ENCODE measurements at places on chromosomes 2 and 18.

- no peak for DNase-seq
Measured at GRCh38 chr2:158936978-158937377, 31.5 kb upstream of the TANC1 start.

GRCh38 chr2:40721595-40721994 lies 269.7 kb upstream of the SLC8A1 start:
- no peak for DNase-seq

- DNase-seq = no peak
Measured at GRCh38 chr18:31983020-31983419, 35.6 kb upstream of the RNF125 start.

DNA sequence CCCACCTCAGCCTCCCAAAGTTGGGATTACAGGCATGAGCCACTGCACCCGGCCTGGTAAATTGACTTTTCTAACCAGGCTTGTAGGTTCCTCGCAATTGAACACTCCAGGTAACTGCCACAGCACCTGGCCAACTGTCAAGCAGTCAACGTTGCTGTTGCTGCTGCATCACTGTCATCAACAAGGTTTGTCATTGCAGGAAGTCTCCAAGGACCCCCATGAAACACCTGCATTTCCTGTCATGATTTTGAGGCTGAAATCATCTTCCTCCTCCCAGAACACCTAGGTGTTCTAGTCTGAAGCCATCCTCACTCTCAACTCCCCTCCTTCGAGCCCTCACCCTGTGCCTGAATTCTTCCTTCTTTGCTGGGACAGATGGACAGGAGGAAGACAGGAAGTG lies 29.7 kb downstream of the GYPC start:
- no peak for DNase-seq

DNA sequence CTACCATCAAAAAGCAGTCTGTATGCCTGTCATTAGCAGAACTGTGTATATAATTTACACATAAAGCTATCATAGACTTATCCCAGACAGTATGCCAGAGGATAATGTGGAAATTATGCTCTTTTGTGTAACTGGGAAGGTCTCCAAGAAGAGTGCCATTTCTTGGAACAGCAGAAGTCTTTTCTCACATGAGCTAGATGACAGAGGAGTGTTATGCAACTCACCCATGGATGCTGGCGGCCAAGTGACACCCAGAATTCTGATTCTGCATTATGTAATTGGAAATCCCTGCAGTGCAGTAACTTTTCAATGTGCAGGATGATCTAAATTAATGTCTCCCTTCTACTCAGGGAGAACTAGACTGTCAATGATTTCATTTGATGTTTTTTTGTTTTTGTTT lies 160.0 kb downstream of the UBE2E3 start:
- no peak for DNase-seq

DNA sequence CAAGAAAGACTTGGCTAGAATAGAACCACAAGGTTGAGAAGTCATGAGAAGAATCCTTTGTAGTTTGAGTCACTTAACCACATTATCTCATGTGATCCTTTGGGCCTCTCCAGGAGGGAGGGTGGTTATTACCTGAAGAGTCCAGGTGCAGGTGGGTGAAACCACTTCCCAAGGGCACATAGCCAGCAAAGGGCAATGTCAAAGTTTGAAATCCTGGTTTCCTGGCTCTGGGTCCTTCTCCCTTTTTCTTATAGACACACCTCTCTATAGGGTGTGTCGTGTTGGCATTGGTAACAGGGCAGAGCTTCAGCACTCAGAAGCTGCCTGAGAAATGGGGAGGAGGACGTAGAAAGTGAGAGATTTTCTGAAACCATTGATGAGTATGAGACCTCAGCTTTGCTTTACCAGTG lies 137.9 kb downstream of the MGAT5 start:
- DNase-seq = no peak

GRCh38 chr18:22219568-22220355 lies 50.4 kb downstream of the GATA6 start:
- DNase-seq = no peak

- DNase-seq = no peak
Measured at GRCh38 chr2:190809139-190809764, 71.4 kb upstream of the GLS start.

DNA sequence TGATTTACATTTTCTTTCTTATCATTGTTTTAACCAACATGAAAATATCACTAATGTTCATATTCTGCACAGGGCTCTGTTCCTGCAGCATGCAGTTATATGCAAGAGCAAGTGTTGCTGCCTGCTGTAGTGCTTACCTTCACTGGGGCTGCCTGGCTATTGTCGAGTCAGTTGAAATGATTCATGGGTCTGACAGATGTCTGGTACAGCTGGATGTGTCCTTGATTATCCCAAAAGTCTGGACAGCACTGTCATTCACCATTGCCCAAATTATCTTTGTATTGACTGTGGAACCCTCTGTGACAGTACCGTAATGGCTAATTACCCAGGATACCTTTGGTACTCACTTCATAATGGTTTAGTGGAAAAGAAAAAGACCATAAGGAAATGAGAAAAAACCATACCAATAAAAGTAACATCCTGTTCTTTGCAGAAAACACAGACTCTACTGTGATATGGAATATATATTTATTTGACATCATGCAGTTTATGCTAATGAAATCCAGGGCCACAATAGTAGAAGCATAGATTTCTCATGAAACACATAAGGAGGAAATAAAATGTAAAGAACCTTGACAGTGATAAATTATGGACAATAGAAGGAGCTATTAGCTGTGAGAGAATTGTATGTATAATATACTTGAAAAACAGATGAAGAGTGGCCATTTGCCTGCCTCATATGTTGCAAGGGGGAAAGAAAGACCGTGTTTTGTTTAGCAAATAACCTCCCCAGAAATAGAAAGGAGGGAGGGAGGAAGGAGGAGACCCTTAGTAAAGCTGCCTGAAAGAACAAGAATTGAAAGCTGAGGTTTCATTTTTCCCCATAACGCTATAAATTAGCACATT lies 249.8 kb upstream of the ATP5MC3 start:
- DNase-seq = no peak

Measured in stimulated activated CD4-positive, alpha-beta T cell treated with anti-CD3 and anti-CD28 coated beads, Interleukin-12 subunit alpha, Interleukin-12 subunit beta, amount 100 ng/mL, for 48 hours (primary cell).